Breast epithelium (tissue), 4 donors: ENCODE measurements at places on chromosomes 4 and X.

GRCh38 chr4:95124906-95125504 is 367.2 kb downstream of the BMPR1B start:
- DNase-seq = no peak

- no peak for DNase-seq
Observed at GRCh38 chrX:12811658-12812057, 20.4 kb downstream of the PRPS2 start.

- no peak for DNase-seq
Observed at GRCh38 chr4:184755278-184755677, 21.4 kb upstream of the CENPU start.

DNA sequence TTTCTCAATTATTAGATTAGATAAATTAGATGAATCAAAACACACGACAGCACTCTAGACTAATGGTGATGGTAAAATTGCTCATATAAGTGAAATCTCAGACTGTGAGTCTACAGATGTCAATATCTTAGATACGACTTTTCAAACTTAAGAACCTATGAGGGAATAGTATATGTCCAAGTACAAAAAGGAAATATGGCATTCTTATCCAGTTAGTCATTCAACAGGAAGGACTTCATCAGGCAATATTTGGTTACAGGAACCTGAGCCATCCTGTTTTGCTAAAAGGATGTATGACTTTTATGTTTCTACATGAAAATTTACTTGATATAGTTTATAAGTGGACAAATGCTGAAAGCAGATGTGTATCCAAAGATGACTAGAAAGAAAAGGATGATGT is 107.0 kb downstream of the CT47B1 start:
- no peak for DNase-seq

- no peak for DNase-seq
Observed at GRCh38 chrX:40098264-40099054, 701 bp upstream of the BCOR start.

DNA sequence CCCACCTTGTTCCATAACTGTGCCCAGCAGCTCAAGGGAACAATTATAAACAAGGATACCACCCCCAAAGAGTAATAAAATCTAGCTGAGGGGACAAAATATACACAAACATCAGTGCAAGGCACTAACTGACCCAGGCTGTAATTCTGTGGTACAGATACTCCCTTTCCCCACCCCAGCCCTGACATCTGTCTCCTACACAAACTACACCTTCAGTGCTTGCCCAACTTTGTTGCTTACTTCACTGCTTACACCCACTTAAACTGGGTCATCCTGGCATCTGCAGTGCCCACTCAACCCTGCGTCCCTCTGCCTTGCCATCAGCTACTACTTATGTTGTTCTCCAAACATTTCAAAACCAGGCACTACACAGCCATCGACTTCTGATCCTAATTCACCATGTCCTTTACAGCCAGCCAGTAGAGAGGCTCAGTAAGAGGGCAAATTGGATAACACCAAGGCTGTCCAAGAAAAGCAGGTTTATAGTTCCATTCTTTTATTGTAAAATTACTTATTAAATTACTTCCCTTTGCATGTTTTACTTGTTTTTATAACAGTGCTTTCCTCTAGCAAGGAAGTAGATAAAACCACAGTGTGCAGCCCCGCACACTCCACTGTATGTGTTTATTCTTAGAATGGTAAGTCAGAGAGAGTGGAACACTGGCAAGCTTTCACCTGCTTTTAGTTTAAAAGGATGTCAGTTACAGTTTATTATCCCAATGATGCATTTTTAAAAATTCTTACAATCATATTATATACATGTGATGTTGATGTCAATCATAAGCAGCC is 149.6 kb downstream of the INPP4B start:
- DNase-seq = no peak

GRCh38 chrX:124540474-124540873 is 194.1 kb downstream of the SH2D1A start:
- no peak for DNase-seq

DNA sequence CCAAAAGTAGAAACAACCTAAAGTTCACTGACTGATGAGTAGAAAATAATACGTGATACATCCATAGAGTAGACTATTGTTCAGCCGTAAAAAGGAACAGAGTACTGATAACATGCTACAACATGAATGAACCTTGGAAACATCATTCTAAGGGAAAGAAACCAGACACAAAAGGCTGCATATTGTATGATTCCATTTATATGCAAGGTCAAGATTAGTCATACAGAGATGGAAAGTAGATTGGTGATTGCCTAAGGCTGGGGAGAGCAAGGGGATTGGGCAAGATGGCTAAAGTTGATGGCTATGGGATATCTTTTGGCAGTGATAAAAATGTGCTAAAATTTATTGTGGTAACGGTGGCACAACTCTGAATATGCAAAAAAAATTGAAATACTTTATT is 209.1 kb downstream of the RELL1 start:
- DNase-seq = no peak

DNA sequence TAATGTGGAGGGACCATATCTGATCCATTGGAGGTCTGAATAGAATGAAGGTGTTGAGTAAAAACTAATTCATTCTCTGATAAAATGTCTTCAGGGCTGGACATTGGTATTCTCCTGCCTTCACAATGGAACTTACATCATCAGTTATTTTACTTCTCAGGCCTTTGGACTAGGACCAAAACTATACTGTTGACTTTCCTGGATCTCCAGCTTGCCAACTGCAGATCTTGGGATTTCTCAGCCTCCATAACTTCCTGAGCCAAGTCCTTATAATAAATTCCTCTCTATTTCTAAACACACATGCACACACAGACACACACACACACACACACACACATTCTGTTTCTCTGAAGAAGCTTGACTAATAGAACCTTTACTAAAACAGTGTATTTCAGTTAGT is 1858.6 kb upstream of the ADGRL3 start:
- no peak for DNase-seq

- no peak for DNase-seq
Observed at GRCh38 chrX:150762258-150763165, 69.3 kb downstream of the MTMR1 start.

DNA sequence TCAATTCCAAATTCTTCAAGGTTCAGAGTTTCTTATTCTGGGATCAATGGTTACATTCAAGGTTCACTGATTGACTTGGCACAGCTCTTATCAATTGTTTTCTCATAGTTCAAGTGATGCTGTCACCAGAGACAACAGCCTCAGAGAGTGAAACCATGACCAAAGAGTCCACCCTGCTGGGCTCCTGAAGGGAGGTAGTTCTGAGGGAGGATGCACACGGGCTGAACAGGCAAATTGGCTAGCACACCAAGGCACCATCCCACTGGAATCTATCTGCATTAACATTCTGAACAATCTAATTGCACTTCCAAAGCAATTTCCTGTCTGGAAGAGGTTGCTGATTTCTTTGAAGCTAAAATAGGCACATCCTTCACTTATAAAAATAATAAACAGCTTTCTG is 16.6 kb upstream of the GAB1 start:
- DNase-seq = no peak

GRCh38 chrX:41389311-41389888 is 55.4 kb downstream of the DDX3X start:
- no peak for DNase-seq

GRCh38 chr4:108851366-108851765 is 88.5 kb upstream of the ETNPPL start:
- DNase-seq = no peak

DNA sequence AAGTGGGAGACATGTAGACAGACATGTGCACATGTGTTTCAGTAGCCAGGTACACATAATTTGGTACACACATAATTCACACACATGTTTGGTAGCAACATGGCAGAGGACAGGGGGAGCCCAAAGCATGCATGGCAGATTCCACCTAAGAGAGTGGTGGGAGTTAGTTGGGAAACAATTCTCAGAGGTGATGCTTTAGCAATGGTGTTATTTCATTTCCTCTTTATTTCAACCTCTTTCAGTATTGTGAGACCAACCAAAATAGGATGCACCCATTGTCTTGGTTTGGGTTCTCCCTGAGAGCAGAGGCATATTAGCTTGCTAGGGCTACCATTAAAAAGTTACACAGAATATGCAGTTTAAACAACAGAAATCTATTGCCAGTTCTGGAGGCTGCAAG is 92.2 kb upstream of the ANXA3 start:
- DNase-seq = no peak

DNA sequence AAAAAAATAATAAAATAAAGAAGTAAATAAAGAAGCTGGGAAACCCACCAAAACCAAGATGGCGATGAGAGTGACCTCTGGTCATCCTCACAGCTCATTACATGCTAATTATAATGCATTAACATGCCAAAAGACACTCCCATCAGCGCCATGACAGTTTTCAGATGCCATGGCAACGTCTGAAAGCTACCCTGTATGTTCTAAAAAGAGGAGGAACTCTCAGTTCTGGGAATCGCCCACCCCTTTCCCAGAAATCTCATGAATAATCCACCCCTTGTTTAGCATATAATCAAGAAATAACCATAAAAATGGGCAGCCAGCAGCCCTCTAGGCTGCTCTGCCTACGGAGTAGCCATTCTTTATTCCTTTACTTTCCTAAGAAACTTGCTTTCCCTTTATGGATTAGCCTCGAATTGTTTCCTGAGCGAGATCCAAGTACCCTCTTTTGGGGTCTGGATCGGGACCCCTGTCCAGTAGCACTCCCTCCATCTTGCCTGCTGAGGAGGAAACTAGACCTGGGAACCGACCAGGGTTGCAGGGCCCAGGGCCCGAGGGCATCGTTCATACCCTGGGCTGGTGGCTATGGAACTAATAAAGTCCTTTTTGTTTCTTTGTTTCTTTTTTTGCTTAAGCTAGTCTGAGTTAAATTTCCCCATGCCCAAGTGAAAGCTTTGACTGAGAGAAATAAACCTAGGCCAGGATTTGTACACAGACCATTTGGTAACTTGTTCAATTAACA is 30.9 kb downstream of the HTT-AS start:
- no peak for DNase-seq

DNA sequence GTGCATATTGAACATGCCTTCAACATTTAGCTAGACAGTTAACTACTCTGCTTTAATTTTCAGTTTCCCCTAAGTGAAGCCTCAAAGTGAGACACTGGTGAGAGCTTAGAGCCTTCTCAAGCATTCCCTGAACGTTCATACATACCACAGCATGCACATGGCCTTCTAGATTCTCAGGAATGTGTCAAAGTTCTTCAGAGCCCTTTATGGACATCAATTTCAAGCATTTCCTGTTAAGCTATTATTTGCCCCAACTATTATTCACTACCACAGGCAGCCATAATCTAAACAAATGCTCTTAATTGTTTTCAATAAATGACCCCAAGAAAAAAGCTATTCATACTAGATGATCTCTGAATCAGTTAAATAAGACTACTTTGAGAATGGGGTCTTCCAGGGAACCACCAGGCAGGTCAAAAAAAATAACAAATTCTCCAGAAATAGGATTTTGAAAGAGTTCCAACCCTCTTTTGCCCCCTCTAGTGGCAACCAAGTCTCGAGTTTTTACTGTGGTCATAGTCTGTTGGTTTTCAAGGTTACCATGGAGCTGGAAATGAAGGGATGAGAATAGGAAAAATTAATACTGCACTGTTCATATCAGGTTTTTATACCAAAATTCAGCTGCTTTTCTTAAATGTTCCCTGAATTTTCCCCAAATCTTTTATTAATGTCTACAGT is 235.4 kb downstream of the RAB28 start:
- DNase-seq = no peak

GRCh38 chr4:85734424-85734831 is 259.5 kb downstream of the ARHGAP24 start:
- no peak for DNase-seq

DNA sequence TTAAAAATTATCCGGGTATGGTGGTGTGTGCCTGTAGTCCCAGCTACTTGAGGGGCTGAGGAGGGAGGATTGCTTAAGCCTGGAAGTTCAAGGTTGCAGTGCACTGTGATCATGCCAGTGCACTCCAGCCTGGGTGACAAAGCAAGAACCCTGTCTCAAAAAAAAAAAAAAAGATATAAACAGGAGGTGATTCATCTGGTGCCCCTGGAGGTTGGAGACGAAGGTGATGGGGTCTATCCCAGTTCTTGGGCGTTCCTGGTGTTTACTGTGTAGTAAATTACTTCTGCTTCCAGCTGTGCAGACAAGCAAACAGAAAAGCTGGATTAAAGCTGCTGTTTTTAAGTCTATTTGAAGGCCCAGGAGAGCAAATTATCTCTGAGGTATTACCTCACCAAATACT is 19.9 kb downstream of the GPKOW start:
- DNase-seq = no peak

DNA sequence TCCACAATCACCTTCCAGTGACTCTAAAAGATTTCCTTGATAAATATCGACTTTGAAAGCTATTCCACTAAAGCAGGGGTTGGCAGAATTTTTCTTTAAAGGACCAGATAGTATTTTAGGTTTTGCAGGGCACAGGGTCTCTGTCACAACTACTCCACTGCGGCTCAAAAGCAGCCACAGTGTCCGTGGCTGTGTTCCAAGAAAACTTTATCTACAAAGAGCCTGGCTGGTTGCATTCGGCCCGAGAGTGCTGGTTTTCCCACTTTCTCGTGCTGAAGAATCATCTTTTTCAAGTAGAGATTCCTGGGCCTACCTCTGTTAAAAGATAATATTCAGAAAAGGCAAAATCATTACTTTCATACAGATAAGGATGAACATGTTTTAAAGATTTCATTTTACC is 55.6 kb downstream of the TSPAN7 start:
- no peak for DNase-seq

DNA sequence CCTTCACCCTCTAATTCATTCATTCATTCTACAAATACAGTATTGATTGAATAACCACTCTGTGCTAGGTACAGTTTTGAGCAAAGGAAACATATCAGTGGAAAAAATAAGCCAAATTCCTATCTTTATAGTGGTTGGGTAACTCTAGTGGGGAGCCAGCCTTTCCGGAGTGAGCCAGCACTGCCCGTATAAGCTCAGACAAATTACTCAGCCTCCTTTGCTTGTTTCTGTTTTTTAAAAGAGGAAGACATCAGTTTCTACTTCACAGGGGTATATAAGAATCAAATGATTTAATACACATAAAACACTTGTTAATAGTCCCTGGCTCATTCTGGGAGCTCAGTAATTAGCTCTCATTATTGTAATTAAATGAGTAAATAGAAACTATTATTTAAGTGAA is 238.2 kb upstream of the MAD2L1 start:
- no peak for DNase-seq

DNA sequence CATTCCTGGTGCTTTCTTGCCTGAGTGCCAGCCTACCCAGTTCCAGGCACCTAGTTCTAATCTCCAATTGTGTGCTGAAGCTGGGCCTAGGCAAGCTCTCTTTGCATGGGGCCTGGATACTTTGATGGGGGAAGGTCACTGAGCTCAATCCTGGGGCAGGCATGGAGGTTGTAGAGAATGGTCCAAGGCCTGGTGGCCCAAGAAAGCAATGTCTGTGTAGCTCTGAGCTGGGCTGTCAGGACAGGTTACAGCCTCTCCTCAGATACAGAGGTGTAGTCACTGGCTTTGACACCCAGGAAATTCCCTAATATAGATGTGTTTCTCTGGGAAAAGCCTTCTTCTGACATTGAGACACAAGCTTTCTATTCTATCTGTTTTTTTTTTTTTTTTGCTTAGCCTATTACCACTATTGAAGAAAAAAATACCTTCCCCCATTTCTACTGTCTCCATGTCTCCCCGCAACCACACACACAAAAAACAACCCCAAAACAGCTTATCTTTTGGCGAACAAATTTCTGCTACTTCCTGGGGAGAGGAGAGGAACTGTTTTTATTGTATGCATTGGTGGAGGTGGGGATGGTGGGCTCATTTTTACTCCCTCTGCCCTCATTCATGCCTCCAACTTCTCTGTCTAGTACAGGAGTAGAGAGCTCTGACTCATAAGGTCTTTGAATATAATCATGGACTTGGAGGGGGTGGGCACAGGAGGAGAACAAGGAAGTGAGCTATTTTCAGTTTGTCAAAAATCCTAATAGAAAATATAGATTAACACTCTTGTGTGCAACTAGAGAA is 66.7 kb upstream of the DHX15 start:
- no peak for DNase-seq

GRCh38 chr4:151908734-151909497 is 148.1 kb upstream of the GATB start:
- no peak for DNase-seq
